ENCODE measurements at places on chromosomes 3 and 15.

GRCh38 chr15:58770519-58770856 lies 614 bp upstream of the MINDY2 start:
- no peak overlapping the region for H3K4me3 ChIP-seq
- no peaks in the 10 kb centered on the region for H3K27me3 ChIP-seq
- peaks cover 7% of the 10 kb centered on the region for H3K36me3 ChIP-seq
- peak overlapping the region; percentile 96 for H3K27ac ChIP-seq

DNA sequence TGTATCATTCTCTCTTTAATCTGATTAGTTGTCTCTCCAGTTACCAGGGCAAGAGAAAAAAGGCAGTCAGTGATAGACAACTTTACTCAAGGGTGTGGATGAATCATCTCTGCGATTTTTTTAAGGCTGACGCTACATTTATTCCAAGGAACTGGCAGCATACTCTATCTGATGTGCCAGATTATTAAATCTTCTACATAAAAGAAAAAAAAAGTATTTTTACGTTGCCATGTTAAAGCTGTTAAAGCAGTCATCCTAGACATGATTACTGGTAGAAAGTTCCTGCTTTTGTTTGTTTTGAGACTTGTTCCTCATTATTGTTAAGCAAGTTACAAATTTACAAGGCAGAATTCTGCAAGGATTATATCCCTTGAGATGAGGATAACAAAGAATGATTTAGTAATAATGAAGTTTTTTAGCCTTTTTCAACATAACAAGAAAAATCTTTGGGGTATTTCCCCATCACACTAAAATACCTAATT lies 121.7 kb downstream of the CBLB start:
- H3K27me3 ChIP-seq, result no peaks in the 10 kb centered on the region
- peak overlapping the region; percentile 80 for H3K4me3 ChIP-seq
- H3K27ac ChIP-seq, result peak overlapping the region; percentile 82
- H3K4me1 ChIP-seq, result peaks cover 56% of the 10 kb centered on the region
- H3K36me3 ChIP-seq, result peaks cover 15% of the 10 kb centered on the region

GRCh38 chr3:24363242-24363641 lies 131.4 kb downstream of the THRB start:
- H3K4me3 ChIP-seq, result no peak overlapping the region
- no peaks in the 10 kb centered on the region for H3K36me3 ChIP-seq
- no peaks in the 10 kb centered on the region for H3K4me1 ChIP-seq
- no peak overlapping the region for H3K27ac ChIP-seq
- DNase-seq, result no peak

- no peak for DNase-seq
- no peaks in the 10 kb centered on the region for H3K27me3 ChIP-seq
- H3K27ac ChIP-seq, result no peak overlapping the region
Measured at GRCh38 chr3:121517953-121518655, 27.7 kb downstream of the POLQ start.

DNA sequence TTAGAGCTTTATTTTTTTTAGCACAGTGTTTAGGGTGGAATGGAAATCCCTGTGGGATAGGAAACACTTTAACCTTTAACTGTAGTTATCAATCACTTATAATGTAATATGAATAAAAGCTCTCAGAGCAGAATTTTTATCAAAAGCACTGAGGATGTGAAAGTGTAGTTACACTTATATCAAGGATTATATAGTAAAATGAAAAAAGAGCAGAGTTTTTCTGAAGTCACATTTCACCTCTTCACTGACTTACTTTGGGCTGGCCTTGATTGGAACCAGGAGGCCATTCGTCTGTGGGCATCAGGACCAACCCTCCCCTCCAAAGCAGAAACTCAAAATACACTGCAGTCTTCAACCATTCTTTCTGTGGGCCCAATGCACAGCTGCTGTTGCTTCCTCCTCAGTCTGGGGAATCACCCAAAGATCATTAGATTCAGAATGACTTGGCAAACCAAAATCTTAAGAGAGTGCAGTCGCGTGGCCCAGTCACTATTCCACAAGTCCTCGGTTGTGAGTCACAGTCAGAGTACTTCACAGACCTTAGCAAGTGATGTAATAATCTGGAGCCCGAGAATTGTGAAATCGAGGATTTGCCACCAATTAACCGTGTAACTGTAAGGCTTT lies 132.6 kb upstream of the COL8A1 start:
- DNase-seq, result no peak
- H3K27me3 ChIP-seq, result no peaks in the 10 kb centered on the region
- no peak overlapping the region for H3K27ac ChIP-seq
- H3K4me3 ChIP-seq, result no peak overlapping the region
- H3K36me3 ChIP-seq, result no peaks in the 10 kb centered on the region

- H3K36me3 ChIP-seq, result no peaks in the 10 kb centered on the region
- H3K4me1 ChIP-seq, result peaks cover 25% of the 10 kb centered on the region
Measured at GRCh38 chr3:143840636-143841035, 7.6 kb downstream of the SLC9A9 start.

DNA sequence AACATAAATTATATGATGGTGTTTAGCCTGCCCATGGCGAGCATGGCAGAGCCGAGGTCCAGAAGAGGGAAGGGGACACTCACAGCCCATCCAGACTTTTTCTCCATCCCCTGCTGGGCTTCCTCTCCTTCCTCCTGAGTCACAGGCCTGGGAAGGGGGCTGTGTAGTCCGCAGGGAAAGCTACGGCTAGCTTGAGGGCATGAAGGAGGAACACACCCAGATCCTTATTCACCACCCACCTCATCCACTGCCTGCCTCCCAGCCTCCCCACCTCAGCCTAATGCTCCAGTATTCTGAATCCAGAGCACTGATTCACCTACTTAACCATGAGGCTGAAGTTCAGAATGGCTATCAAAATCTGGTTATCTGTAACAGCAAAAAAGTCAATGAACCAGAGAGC lies 97.8 kb downstream of the OXNAD1 start:
- no peak overlapping the region for H3K4me3 ChIP-seq
- H3K4me1 ChIP-seq, result peaks cover 33% of the 10 kb centered on the region

- peak overlapping the region; percentile 78 for H3K4me3 ChIP-seq
- DNase-seq, result peak; percentile 50
- peaks cover 28% of the 10 kb centered on the region for H3K36me3 ChIP-seq
Measured at GRCh38 chr3:30631243-30631904, 25.0 kb downstream of the TGFBR2 start.

- DNase-seq, result no peak
- no peak overlapping the region for H3K27ac ChIP-seq
- no peaks in the 10 kb centered on the region for H3K4me1 ChIP-seq
- H3K27me3 ChIP-seq, result no peaks in the 10 kb centered on the region
- H3K36me3 ChIP-seq, result no peaks in the 10 kb centered on the region
Measured at GRCh38 chr3:148158210-148158609, 539.5 kb upstream of the AGTR1 start.

- no peaks in the 10 kb centered on the region for H3K27me3 ChIP-seq
- H3K4me3 ChIP-seq, result no peak overlapping the region
- no peaks in the 10 kb centered on the region for H3K4me1 ChIP-seq
- no peaks in the 10 kb centered on the region for H3K36me3 ChIP-seq
- DNase-seq, result no peak
Measured at GRCh38 chr3:84742915-84743425, 215.8 kb upstream of the CADM2 start.

- H3K27me3 ChIP-seq, result peaks cover 30% of the 10 kb centered on the region
- no peak overlapping the region for H3K27ac ChIP-seq
- no peak overlapping the region for H3K4me3 ChIP-seq
- no peaks in the 10 kb centered on the region for H3K36me3 ChIP-seq
- no peak for DNase-seq
Measured at GRCh38 chr15:68466876-68467275, 34.9 kb upstream of the ITGA11 start.

DNA sequence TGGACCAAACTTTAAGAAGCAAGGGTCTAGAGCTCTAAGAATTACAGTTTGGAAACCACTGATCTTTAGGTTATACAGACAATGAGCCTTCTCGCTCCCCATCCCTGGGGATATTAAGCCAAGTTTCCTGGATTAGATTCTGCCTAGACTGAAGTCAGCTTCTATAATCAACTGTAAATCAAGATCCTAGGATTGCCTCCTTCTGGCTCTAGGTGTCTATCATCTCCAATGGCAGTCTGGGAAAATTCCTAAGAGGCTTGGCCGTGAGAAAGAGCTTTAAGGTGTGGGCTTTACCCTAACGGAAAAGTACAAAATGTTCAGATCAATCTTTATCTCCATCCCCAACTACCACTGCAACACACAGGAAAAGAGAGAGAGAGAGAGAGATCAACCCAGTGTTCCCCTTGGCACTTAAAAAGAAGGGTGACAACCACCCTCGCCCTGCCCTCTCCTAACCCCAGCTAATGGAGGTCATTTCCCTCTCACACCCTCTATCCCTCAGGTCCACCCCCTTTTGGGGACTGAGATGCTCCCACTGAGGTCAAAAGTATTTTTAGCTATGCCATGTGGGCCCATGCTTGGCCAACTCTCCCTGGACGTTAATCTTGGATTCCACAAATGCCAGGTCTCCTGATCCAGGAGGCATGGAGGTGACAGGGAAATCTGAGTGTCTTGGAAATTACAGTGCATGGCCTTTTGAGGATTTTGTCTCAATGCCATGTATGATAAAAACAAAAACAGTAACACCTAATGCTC lies 202.8 kb upstream of the BCL6 start:
- no peak overlapping the region for H3K4me3 ChIP-seq
- no peak for DNase-seq
- H3K27ac ChIP-seq, result no peak overlapping the region
- peaks cover 27% of the 10 kb centered on the region for H3K4me1 ChIP-seq
- H3K27me3 ChIP-seq, result no peaks in the 10 kb centered on the region

DNA sequence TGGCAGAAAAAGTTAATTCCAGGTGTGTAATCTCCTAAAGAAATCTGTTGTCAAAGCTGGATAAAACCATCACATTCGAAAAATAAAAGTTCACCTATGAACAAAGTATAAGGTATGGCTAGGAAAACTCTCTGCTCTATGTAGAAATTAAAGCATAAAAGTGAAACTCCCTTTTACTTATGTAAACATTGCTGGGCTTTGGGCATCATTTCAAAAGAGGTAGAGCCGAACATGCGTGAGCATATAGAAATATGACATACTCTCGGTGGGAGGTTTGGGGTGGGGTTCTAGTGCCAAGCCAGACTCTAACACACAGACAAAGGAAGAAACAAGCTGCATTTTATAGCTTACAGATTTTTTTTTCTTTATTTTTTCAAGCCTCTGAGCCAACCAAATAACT lies 306.8 kb upstream of the ATP11B start:
- no peaks in the 10 kb centered on the region for H3K27me3 ChIP-seq
- H3K4me3 ChIP-seq, result no peak overlapping the region
- H3K27ac ChIP-seq, result no peak overlapping the region
- H3K36me3 ChIP-seq, result no peaks in the 10 kb centered on the region
- no peak for DNase-seq
- no peaks in the 10 kb centered on the region for H3K4me1 ChIP-seq

GRCh38 chr3:114144909-114145688 lies 33.8 kb downstream of the DRD3 start:
- H3K27me3 ChIP-seq, result no peaks in the 10 kb centered on the region
- peaks cover 3% of the 10 kb centered on the region for H3K36me3 ChIP-seq
- no peak for DNase-seq
- H3K4me1 ChIP-seq, result no peaks in the 10 kb centered on the region

DNA sequence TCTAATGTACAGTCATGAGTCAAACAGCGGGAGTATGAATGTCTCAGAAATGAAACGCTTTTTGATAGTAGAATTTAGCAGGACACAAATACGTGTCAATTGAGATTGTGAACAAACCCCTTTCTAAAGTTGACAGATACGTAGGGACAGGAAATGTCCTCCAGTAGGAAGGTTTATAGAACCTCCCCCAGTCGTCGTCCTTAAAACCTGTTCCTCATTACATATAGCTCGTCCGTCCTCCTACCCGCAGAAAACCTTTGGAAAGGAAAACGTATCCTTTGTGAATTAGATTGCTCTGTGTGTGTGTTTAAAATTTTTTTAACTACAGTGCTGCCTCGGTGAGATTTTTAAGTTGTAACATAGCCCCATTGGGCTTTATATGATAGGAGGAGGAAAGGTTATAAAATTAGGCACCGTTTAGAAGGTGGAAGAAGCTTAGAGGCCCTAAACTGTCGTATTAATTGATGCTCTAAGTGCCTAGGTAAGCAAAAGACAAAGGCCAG lies 4.1 kb downstream of the UBE2E1 start:
- peak overlapping the region; percentile 97 for H3K4me3 ChIP-seq
- H3K27me3 ChIP-seq, result no peaks in the 10 kb centered on the region
- peak overlapping the region; percentile 98 for H3K27ac ChIP-seq

GRCh38 chr3:2656806-2657777 lies 453.1 kb downstream of the IL5RA start:
- H3K27ac ChIP-seq, result no peak overlapping the region
- no peaks in the 10 kb centered on the region for H3K4me1 ChIP-seq
- no peaks in the 10 kb centered on the region for H3K36me3 ChIP-seq
- DNase-seq, result no peak

DNA sequence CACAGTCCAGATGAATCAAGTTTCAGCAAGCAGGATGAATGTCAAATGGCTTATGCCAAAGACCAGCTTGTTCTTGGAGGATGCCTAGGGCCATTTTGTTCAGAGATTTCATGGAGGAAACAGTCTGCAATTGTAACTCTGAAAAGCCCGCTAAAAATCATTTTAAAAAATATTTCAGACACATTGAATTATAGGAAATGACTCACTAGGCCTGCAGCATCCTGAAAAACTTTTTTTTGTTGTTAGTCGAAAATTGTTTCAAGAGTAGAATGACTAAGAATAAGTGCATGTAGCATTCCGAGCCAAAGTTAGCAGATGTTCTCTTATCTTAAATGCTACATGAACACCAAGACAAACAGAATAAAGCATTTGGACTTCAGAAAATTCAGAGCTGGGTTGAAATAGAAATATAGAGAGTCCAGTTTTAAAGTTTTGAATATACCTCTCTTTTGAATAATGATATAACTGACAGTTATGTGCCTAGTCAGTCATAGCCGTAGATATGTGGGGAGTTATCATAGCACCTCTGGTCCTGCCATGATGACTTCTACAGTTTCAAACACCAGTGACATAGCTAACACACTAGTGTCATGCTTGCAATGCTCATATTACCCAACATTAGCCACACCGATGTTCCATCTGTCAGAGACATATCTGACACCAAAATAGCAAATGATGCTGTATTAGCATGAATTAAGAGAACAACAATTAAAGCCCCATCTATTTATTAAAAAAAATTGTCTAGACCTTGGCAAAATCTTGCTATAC lies 1462.8 kb upstream of the GBE1 start:
- no peak overlapping the region for H3K27ac ChIP-seq
- no peaks in the 10 kb centered on the region for H3K27me3 ChIP-seq
- H3K4me1 ChIP-seq, result no peaks in the 10 kb centered on the region
- no peak for DNase-seq
- H3K36me3 ChIP-seq, result no peaks in the 10 kb centered on the region
- no peak overlapping the region for H3K4me3 ChIP-seq

Data from effector memory CD8-positive, alpha-beta T cell (primary cell).